ENCODE measurements at places on chromosomes 7 and 10. TPM values are rescaled to one million over a fixed set of nuclear protein-coding genes. Genes with fewer than 3 reads are reported as not detected.

The ASAH2B gene
- 1.2 TPM for total RNA-seq

The CACNB2 gene
- 2.7 TPM for total RNA-seq

The ADCYAP1R1 gene
- 0.35 TPM for total RNA-seq

The ANKRD61 gene
- 0.35 TPM for total RNA-seq

The MEIG1 gene
- total RNA-seq: not detected

The C10orf71 gene
- not detected for total RNA-seq

The THNSL1 gene
- 1.9 TPM for total RNA-seq

The TMEM178B gene
- 0.08 TPM for total RNA-seq

The FZD1 gene
- total RNA-seq: 31.7 TPM

The IFIT1 gene
- 27.1 TPM for total RNA-seq

The ANKRD1 gene
- 1.5 TPM for total RNA-seq

The PON1 gene
- total RNA-seq: not detected

The SLK gene
- total RNA-seq: 20.7 TPM

The DENND2A gene
- total RNA-seq: 0.75 TPM

The TRDMT1 gene
- total RNA-seq: 4.4 TPM

The NPFFR1 gene
- not detected for total RNA-seq

The NAT16 gene
- not detected for total RNA-seq

The RAB19 gene
- not detected for total RNA-seq

The CPEB3 gene
- 0.68 TPM for total RNA-seq

The FBXL15 gene
- total RNA-seq: 9.0 TPM

The CALHM3 gene
- total RNA-seq: not detected

The PLXDC2 gene
- total RNA-seq: 2.1 TPM

The CPVL gene
- 1.9 TPM for total RNA-seq

The CHST12 gene
- total RNA-seq: 6.0 TPM

The CCSER2 gene
- total RNA-seq: 24.6 TPM

The EEF1AKMT2 gene
- 13.0 TPM for total RNA-seq

The FEZF1 gene
- not detected for total RNA-seq

The SAMD9 gene
- 12.1 TPM for total RNA-seq
